Head of caudate nucleus (tissue), 42 donors: ENCODE measurements at places on chromosomes 4 and X.

DNA sequence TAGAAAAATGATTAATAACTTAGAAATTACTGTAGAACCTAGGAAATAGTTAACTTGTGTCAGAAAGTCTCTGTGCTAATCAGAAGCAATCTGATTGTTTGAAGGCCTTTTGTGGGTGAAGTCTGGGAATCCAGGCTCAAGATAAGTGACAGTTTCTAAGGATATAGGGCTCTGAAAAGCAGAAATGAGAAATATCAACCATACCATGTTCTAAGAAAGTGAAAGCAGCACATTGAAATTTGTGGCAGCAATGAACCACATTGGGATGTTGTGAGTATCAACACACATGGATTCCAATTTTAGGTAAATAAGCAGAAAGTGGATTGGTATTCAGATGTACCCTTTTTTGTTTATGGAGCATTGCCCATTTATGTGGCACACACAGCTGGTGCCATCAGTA lies 464.6 kb downstream of the IL15 start:
- no peak for DNase-seq

DNA sequence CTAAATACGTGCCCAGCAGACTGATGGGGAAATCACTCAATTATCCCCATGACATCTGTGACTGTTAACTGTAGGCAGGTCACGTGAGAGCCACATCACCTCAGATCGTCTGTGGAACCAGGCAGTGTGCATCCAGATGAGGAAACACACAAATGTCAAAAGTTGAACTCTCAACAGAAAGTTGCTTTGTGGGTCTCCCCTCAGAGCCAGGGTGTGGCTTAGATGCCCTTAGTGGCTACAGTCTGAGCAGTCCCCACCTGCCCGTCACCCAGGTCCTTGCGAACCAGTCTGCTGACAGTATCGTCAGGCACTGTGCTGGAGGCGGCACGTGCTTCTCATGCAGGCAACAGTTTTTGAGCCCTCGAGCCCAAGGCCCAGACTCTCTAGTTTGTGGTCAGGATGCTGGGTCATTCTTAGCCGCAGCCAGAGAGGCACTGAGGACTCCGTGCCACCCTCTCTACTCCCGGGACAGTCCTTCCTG lies 10.8 kb downstream of the TMEM187 start:
- no peak for DNase-seq

GRCh38 chrX:51435101-51435500 lies 61.3 kb downstream of the NUDT11 start:
- no peak for DNase-seq

- DNase-seq: no peak
Observed at GRCh38 chrX:36626898-36627297, 381.3 kb upstream of the FAM47C start.

DNA sequence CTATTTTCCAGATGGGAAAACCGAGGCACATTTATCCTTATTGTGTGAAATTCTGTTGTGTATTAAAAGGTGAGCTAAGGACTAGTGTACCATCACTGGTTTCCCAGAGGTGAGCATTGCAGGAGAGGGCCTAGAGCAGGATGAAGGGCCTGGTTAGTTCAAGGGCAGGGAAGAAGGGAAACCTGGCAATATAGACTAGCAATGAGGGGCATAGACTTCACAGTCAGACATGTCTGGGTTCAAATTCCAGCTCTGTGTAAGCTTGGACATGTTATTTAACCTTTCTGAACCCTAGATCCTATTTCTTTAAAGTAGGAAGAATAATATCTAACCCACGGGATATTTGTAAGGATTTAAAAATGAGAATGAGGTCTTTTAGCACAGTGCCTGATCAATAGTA lies 50.8 kb downstream of the WDR19 start:
- no peak for DNase-seq

GRCh38 chr4:138367942-138368341 lies 125.8 kb upstream of the SLC7A11 start:
- DNase-seq: no peak

- DNase-seq: no peak
Observed at GRCh38 chr4:111537871-111538270, 607.4 kb upstream of the FAM241A start.

- no peak for DNase-seq
Observed at GRCh38 chr4:54392479-54392878, 163.4 kb downstream of the PDGFRA start.

DNA sequence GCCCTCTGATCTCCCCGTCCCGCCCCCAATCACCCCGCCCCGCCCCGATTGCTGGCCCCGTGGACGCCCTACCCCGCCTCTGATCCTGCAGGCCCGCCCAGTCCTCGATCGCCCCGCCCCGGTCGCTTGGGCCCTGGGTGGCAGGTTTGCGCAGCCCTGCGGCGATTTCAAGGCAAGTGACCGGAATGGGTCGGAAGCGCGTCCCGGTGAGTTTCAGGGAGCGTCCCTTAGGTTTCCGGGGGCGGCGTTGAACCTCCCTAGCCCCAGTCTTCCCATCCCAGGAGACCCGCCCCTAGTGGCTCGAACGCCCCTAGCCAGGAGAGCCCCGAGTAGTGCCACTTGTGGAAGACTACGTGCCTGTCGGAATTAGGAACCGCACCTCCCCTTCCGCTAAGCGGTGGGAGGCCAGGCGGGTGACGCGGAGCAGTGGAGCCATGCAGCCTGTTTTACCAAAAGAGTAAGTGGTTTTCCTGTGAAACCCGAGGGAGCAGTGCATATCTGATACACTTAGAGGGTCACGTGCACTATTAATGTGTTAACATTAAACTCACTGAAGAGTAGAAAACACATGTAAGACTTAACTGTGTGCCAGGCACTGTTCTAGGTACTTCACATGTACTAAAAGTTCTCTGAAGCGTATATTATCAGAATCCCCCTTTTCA lies 354 bp upstream of the TEC start:
- DNase-seq: peak; percentile 62

DNA sequence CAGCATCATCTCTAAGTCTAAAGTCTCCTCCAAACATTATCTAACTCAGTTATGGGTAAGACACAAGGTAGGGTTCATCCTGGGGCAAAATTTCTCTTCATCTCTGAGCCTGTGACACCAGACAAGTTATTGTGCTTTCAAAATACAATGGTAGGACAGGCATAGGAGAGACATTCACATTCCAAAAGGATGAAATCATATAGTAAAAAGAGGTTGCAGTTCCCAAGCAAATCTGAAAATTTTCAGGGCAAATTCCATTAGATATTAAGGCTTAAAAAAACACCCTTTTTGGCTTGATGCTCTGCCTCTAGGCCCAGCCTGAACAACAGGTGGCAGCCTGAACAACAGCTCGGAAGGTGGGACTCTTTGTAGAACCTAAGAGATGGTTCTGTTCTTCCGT lies 448.3 kb upstream of the SLIT2 start:
- no peak for DNase-seq

DNA sequence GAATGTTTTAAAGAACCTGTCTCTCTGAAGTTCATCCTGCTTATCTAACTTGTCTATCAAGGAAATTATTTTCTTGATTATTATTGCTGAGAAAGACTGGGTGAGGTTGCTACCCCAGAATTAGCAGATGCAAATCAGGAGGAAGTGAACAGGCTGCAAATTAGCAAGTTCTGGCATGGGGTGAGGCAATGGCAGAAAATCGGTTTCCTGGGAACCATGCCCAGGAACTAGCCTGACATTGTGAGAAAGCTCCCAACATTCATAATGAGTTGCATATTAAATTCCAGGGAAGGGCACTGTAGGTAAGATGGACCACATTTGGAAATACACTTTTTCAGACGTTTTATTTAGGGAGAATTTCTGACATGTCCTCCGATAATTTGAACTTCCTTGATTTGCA lies 11.6 kb downstream of the ARSF start:
- DNase-seq: peak; percentile 2

- no peak for DNase-seq
Observed at GRCh38 chr4:7288751-7289523, 96.6 kb downstream of the SORCS2 start.

DNA sequence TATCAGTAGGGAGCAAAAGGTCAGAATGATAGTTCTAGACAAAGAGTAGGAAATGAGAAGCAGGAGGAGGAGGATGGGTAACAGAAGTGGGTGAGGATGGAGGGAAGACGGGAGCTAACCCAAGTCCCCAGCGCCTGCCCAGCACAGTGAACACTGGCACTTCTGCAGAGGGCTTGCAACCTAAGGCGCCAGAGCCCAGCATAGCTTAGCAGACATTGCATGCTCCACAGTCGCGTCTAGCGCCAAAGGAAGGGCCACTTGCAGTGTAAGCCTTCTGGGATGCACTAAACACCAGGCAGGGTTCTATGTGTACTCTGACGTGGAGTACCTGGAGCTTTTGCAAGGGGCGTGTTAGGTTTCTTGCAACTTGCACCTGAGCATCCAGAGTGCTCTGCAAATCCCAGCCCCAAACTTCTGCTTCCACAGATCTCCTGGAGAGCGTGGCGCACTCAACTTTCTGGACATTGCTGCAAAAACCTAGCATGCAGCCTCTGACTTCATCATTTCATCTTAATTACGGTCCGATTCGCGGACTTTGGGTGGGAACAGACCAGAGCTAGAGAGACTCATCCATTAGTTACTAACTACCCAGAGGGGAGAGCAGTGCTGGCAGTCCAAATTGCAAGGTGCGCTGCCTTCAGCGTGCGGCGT lies 46.5 kb upstream of the NKAP start:
- DNase-seq: no peak

DNA sequence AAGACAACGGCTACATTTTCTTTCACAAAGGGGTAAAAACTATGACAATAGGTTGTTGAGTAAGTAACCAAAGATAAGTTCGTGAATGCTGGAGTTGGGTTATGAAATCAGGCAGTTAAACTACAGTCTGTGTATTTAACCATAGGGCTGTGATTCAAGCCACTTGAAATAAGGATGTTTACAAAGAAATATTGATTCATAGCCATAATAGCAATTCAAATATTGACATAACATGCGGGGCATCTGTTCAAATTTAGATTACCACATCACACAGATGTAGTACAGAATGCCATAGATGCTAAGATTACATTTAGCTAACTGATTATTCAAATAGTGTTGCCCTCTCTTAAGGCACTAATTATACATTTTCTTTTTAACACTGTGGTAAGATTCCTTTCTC lies 364.1 kb downstream of the FSTL5 start:
- no peak for DNase-seq

DNA sequence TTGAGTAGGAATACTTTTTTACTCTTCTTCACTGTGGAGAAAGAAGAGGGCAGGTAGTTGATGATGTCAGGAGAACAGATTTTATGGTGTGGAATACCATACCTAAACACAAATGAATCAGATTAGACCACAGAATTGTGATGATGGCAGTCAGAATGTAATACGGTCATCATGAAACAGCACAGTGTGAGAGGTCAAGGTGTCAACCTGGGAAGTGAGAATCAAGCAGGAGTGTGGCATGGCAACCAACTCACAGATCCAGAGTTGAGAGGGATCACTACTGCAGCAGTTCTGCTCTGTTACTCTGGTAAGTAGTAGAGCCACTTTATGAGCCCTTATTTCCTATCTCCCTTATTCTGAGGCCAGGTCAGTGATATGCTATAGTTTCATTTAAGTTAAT lies 27.7 kb downstream of the METTL14 start:
- DNase-seq: no peak

GRCh38 chr4:80655662-80656061 lies 320.1 kb downstream of the CFAP299 start:
- DNase-seq: no peak

GRCh38 chr4:79466621-79467020 lies 58.6 kb upstream of the GK2 start:
- DNase-seq: no peak

GRCh38 chr4:110617646-110618580 lies 5.0 kb downstream of the PITX2 start:
- DNase-seq: no peak
